Activated T-cell treated with anti-CD3 and anti-CD28 coated beads, Interleukin-2, amount 50 U/mL, for 72 hours (primary cell): ENCODE measurements at places on chromosomes 12 and 14.
A peak's percentile ranks its signal among the peaks of the same experiment; 100 is the strongest.

DNA sequence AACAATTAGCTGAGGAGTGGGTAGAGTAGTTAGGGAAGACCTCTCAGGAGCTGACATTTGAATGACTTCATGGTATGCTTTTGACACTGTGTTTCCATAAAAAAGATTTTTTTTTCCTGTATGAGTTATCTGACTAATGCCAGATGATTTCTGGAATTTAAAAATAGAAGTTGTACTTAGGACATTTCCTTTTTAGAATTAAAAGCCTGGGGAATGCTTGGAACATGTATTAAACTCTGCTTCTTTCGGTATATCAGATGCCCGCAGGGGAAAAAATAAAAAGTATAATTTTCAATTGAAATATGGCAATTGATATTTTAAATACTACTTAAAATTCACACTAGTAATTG lies 41.1 kb downstream of the BRMS1L start:
- DNase-seq = no peak

- no peak for DNase-seq
Observed at GRCh38 chr12:108640802-108641445, 7.2 kb upstream of the SELPLG start.

DNA sequence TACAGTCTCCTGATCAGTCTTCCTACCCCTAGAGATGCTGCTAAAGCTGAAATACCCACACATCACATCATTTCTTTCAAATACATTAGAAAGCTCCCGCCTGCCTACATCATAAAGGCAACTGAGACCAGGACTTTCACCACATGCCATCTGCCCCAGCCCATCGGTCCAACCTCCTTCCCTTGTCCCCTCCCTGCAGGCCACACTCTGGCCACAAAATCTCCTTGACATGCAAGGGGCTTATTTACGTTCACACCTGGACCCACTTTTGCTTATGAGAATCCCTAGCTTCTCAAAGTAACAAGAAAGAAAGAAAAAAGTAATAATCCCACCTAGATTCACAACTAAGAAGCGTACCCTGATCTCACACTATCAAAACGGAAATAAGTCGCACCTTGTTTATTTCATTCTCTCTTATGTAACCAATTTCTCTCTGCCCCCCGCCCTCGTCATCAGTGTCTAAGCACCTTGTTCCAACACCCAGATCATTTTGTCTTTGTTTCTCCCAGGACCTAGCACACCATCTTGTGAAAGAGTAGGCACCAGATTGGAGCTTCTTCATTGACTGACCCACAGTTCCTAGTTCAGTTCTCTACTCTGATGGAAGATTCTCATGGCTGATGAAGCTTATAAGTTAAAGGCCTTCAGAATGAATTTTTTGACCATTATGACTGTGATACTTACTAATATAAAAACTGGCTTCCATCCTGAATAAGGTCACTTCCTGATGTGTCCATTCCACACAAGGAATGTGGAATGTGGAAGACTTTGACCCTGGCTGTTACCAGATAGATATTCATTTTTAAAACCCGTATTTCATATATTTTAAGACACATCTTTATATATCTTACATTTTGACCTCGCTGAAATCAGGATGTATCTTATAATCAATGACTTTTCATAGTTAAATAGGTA lies 7.7 kb downstream of the WSB2 start:
- DNase-seq = no peak

- no peak for DNase-seq
Observed at GRCh38 chr14:105830171-105830570, 303.8 kb downstream of the TMEM121 start.

DNA sequence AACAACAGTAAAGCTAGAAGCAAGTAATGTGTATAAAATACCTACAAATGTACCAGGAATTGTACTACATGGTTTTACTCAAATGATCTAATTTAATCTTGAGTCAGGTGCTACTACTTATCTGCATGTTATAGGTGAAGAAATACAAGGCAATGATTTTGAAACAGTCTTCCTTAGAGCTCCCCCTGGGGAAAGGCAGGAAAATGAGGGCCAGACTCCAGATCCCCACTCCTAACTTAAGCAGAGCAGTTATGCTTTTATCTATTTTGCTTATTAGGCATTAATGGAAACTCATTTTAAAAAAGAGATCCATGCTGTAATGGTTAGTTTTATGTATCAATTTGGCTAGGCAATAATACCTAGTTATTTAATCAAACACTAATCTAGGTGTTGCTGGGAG lies 109.3 kb upstream of the CPSF6 start:
- DNase-seq = no peak

DNA sequence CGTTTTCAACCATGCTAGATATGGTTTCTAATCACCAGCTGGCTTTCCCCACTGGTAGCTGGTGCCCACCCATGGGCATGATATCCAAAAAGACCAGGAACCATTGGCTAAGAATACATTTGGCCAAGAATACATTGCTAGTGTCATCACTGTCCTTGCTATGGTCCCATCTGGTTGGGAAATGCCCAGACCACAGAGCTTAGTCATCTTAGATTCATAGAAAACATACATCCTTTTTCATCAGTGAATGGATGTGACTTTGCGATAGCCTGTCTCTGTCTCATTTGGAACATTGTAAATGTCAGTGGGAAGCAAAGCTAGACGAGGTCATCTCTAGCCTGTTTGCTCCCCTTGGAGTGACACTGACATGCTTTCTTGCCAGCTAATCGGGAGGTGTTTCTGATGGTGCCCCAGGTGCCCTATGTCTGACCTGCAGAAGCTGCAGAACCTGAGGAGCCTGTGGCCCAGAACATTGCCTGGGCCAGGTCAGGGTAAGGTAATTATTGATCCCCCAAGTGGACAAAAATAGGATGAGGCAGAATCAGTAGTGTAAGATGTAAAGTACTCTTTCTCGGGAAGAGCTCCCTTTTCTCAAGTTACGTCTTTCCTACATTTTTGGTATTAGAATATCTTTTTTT lies 194.8 kb downstream of the SLC41A2 start:
- peak; percentile 41 for DNase-seq

GRCh38 chr14:21070083-21070609 lies at the start of gene ARHGEF40:
Gene ARHGEF40 (plus strand): TSS chr14:21070304. CDS start chr14:21070397, 93 bp downstream.
- DNase-seq = peak; percentile 34

GRCh38 chr14:79473651-79474050 lies 737.7 kb downstream of the DIO2 start:
- DNase-seq = no peak

DNA sequence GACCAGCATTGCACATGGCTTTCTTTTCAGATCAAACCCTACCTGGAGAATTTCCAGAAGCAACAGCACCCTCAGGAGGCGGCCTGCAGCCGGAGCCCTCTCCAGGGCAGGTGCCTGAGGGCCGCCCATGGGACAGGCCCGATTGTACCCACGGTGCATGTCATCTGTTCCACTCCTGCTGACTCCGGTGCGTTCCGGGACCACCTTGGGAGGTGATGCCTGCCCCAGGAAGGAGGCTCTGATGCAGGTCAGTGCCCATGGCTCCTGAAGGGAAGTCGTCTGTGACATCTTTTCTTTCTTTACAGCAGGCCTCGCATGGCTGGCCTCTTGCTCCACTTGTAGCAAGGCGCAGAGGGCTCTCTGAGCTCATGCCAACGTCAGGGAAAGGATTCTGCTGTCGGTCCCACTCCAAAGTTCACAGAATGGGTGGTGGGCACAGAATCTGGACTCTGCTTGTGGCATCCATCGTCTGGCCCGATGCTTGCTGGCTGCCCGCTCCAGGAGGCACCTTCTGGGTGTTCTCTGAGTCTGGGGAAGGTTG lies 160.7 kb upstream of the RTL1 start:
- no peak for DNase-seq

DNA sequence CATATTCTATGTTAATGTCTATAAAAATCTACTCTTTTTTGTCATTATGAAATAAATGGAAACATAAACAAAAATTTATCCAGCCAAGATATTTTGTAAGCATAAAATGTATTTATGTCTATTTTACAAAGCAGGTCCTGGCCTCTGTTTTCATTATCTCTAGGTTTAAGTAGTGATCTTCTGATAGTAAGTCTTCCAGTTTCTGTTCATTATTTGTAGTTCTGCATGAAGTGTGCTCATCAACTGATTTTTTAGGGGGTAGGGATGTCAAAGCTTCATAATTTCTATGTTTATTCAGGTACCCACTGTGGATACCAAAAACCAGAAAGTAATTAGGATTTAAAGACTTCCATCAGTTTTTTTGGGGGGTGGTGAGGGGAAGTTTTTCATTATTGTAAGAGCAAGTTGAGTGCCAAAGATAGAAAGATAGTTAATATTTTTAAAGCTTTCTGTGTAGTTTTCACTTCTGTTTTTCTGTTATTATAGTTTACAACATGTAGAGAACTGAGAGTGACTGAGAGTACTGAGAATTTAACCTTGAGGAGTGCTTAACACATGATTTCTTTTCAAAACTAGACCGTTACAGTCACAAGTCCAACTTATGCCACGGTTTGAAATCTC lies 30.6 kb upstream of the LMO3 start:
- no peak for DNase-seq

- no peak for DNase-seq
Observed at GRCh38 chr14:60904381-60904780, 76.5 kb downstream of the TRMT5 start.

- DNase-seq = no peak
Observed at GRCh38 chr14:71321574-71322315, 414.5 kb downstream of the PCNX1 start.

DNA sequence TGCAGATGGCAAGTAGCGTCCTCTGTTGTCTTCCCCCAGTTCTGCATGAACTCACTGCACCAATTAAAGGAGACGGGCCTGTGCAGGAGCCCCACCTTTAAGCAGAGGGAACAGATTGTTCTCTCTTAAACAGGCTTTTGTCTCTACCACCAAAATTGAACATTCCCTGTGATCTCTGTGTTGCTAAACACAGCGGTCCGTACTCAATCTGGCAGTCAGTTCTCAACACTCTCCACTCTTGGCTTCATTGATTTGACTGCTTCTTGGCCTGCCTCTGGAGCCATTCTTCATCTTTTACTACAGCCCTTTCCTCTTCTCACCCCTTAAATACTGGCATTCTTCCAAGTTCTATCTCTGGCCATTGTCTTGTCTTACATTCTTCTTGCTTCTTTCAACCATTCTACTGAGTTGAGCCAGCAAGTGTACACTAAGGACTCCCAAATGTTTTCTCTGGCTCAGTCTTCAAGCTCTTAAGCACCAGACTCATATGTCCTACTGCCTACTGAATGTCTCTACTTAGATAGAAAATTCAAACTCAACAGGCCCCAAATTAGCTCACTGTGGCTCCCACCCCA lies 8.0 kb upstream of the NT5DC3 start:
- DNase-seq = no peak

DNA sequence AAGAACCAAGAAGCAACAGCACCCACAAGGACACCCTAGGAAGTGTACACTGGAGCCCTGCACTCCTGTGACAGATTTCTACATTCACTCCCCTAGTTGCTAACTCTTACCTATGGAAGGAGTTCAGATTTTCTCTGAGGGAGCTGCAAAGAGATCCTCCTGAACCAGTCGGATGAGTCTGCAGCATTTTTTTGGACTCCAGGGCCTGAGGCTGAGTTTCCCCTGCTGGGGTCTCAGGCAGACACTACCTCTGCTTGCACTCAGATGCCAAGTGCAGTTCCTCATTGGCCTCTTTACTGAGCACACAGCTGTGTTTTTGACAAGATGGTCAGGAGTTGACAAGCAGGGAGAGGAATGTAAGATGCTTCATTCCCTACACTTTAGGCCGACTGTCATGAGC lies 153.2 kb upstream of the RBM19 start:
- DNase-seq = no peak

DNA sequence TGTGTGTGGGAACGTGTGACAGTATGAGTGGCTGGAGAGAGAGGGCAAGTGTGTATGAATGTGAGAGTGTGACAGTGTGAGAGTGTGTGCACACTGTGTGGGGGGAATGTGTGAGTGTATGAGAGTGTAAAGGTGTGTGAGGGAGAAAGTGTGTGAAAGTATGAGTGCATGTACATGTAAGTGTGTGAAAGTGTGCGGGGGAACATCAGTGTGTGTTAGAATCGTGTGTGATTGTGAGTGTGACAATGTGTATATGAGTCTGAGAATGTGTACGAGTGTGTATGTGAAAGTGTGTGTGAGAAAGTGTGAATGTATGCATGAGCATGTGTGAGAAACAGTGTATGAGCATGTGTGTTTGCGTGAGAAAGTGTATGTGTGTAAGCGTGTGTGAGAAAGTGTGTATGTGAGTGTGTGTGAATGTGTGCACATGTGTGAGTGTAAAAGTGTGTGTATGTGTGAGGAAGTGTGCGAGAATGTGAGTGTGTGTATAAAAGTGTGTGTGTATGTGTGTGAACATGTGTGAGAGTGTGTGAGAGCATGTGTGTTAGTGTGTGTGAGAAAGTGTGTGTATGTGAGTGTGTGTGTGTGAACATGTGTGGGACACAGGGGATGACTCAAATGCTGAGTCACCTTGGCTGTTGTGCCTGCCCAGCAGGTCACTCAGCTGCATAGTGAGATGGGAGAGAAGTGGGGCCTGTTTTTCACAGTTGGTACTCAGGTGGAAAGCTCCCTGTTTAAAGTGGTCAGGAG lies 220.5 kb upstream of the TBX3 start:
- no peak for DNase-seq

DNA sequence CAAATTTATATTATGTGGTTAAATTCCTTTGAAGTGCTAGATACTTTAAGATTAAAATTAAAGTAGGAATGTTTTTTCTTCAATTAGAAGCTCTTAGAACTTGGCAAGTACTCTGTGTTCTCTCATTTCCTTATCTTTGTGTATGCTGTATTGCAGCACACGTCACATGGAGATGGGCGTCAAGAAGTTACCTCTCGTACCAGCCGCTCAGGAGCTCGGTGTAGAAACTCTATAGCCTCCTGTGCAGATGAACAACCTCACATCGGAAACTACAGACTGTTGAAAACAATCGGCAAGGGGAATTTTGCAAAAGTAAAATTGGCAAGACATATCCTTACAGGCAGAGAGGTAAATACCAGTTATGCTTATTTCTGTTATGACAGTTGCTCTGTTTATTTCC lies 19.7 kb downstream of the MARK3 start:
- no peak for DNase-seq

- DNase-seq = no peak
Observed at GRCh38 chr14:54891471-54892245, 11.0 kb downstream of the GCH1 start.

GRCh38 chr12:3033539-3033867 lies 43.7 kb upstream of the TSPAN9 start:
- no peak for DNase-seq

DNA sequence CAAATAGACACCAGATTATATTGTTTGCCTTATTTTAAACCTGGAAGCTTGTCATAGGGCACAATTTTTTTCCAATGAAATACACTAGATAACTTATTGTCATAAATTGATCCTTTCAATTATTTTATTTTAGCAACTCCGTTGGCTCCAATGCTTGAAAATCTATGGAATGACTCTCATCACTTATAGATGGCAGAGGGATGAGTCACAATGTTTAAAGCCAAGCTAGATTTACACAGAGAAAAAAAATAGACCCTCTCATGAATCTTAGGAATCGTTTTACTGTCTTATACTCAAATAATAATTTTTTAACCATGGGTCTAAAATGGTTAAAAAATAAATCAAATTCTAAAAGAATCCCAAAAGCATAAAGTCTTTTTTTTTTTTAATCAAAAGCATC lies 1276.6 kb upstream of the FLRT2 start:
- DNase-seq = no peak

GRCh38 chr12:60501124-60501729 lies 905.4 kb downstream of the SLC16A7 start:
- no peak for DNase-seq
